ENCODE measurements at places on chromosomes 5 and 9. TPM values are rescaled to one million over a fixed set of nuclear protein-coding genes. Genes with fewer than 3 reads are reported as not detected.

BICD2 gene
- total RNA-seq, result 26.5 TPM

ARSK gene
- total RNA-seq, result 11.4 TPM

DNA sequence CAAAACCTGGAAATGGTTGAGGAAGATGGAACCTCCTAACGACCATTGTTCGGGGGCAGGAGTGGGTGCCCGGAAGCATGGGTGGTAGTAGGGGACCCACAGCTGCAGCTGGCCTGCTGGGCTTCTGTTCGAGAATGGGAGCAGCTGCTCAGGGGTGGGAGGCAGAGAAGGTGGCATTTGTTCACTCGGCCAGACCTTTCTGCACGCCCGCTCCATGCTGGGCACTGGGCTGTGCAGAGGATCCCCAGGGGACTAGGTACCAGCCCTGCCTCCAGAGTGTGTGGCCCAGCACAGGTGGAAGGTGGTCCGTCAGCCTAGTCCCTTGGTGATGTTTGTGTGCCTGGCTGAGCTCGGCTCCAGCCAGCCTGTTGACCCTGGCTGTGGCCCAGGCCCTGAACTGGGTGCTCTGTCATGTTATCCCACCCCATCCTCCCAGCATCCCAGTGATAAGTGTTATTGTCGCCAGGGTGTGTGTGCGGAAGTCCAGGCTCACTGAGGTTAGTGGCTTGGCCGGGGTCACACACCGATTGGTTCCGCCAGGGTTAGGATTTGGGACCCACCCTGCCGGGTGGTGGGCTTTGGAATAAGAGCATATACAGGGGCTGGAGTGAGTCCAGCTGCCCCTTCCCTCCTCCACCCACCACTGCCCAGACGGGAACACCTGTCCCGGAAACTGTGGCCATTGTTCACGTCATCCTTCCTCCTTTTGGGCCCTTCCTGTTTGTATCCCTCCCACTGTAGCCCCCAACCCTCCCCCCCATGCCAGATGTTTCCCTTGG is 4.8 kb downstream of the N4BP3 start:
- no peak for DNase-seq

- DNase-seq, result no peak
Measured at GRCh38 chr5:40404613-40405012, 275.1 kb upstream of the PTGER4 start.

GRCh38 chr5:119250946-119251901 is 104.6 kb upstream of the TNFAIP8 start:
- DNase-seq, result no peak

GRCh38 chr5:10629682-10630081 is 65.8 kb downstream of the ANKRD33B start:
- DNase-seq, result no peak

DNA sequence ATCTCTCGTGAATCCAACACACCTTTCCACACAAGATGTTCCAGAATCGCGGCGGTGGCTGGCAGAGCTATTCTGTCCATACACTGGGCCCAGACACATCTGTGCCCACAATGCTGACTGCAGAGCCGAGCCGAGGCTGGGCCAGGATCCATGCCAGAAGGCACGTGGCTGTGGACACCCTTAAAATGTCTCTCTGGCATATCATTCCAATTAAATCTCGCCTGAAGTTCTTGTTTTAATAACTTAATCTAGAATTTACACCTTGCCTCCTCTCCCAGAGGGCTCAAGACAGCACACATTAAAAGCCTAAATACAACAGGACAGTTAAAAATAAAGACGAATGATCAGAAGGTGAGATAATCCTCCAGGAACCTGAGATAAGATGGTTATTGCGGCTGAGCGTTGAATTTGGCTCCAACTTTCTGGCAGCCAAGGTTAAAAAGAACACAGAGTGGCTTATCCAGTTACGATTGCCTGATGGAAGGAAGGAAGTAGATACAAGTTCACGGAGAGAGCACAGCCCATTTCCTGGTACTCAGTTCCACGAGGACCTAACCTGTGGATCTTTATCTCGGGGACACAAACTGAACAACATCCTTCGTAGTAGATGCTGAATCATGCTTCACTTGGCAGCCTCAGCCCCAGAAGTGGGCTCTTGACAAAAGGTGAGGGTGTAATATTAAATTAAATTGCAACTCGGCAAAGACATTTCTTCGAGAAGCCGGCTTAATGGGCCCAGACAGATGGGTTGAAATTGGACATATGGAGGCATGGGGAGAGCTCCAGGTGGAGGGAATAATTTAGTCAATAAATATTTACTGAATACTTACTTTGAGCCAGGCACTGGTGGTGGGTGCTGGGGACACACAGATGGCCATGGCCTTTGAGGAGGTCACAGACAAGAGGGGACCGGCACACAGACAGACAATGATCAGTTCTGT is 86.0 kb upstream of the TBC1D2 start:
- DNase-seq, result no peak

ARHGEF28 gene
- 65.4 TPM for total RNA-seq

DNA sequence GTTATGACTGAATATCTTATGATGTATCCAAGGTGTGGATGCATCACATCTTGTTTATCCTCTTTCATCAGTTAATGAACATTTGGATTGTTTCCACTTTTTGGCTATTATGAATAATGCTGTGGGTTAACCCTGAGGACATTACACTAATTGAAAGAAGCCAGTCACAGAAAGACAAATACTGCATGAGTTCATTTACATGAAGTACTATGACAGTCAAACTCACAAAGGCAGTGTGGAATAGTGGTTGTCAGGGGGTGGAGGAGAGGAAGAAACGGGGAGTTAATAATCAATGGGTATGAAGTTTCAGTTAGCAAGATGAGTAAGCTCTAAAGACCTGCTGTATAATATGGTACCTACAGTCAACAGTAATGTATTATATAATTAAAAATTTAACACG is 409.4 kb upstream of the CTNND2 start:
- no peak for DNase-seq

GRCh38 chr9:38622288-38622674 is 1.9 kb upstream of the ANKRD18A start:
- no peak for DNase-seq
